ENCODE measurements at places on chromosomes 6 and 20. TPM values are rescaled to one million over a fixed set of nuclear protein-coding genes. Genes with fewer than 3 reads are reported as not detected.

DNA sequence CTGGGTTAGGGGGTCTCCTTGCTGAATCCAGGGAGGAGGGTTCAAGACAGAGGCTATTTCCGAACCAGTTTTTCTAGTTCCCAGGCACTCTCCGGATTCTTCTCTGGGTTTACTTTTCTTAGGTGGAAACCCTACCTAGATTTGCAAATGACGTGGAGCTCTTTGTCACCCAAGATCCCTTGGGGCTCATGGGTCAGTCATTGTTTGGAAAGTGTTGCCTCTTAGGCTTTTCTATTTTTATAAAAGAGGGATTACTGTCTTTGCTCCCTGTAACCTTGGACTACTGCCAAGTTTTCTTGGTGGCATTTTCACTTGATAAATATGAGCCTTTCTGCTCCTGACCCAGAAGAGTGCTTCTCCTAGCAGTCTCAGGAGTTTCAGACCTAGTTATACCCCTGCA, 33.6 kb downstream of the FAM209B start:
- no peak for DNase-seq

DNA sequence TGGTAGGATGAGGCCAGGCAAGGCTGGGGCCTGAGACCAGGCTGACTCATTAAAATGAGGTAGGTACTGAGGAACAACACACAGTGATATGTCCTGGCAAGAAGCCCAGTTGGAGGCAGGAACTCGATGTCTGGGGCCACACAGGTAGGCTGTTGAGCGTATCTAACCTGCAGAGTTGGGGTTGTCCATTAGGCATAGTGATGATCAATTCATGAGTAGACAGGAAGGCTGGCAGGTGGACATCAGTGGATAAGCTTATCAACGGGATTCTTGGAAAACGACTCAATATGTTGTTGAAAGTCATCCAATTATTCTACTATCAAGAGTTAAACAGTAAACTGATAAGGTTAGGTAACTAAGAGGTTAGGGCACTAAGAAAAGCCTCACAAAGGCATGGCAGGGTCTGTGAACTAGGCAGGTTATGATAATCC, 193.2 kb upstream of the COL21A1 start:
- no peak for DNase-seq

DNA sequence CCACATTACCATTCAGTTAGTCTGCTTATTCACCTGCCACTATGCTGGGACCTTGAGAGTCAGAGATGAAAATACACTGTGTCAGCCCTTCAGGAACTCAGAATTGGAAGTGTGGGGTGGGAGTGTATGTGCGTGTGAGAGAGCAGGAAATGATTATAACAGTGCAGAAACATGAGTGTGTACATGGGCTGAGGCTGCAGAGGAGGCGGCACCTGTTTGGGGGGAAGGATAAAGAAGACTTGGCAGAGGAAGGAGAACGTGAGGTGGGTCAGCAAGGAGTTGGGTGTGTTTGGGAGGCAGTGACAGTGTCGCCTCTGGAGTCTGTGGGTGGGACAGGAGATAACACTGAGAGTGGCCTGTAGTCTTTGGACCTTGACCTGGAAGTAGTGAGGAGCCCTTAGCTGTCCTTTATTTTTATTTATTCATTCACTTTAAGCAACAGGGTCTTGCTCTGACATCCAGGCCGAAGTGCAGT, 3.1 kb downstream of the CHMP4B start:
- peak; percentile 49 for DNase-seq

DNA sequence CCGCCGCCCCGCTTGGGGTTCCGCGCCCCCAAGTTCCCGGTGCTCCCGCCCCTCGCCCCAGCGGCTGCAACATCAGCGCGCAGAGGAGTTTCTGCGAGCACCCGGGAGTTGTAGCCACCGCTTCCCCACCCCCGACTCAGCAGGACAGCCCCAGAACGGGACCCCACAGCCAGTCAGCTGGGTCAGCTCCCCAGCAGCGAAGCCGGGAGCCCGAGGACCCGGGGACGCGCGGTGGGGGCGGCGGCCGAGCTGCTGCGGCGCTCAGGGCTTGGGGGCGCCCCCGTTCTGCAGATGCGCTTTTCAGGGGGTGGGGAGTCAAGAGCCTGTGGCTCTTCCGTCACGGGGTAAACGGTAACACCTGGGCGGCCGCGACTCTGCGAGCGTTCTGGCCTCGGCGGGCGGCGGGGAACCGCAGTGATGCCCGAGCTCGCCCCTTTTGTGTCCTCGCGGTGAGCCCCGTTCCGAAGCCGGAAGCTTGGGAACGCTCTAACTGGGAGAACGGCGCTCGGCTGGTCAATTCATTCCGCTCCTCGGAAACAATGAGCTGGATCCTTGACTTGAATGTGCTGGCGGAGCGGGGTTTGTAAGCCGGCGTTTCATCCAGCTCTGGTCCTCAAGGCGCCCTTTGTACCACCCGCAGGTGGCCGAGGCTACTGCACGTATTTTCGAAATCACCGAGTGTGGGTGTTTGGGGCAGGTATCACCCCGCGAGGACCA, 774 bp downstream of the PLEKHG1 start:
- DNase-seq = peak; percentile 90

Gene UQCC2
- 147 TPM for total RNA-seq

Gene TAAR9
- total RNA-seq = not detected
